ENCODE measurements at places on chromosomes 5 and 9.

GRCh38 chr5:115979201-115980041 lies 17.1 kb downstream of the LVRN start:
- DNase-seq = peak; percentile 89

DNA sequence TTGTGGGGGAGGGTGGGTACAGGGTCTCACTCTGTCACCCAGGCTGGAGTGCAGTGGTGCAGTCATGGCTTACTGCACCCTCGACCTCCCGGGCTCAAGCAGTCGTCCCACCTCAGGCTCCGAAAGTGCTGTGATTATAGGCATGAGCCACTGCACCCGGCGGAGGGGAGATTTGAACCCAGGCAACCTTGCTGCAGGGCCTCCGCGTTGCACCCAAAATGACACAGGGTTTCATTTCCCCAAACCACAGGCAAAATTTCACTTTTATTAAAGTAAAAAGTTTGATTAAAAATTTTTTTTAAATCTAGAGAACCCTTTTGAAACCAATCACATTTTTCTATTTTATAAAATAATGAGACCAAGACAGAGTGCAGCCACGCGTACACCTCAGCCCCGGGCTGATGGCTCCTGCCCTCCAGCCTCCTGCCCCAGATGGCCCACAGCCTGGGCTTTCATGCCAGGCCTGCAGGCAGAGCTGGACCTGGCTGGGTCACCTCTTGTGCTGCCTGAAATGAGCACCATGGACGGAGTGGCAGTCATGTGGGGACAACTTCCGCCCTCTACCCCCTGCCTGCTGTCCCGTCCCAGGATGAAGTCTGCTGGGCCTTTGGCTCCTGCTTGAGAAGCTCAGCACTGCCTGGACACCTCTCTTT lies 30.5 kb downstream of the USP20 start:
- DNase-seq = no peak

- DNase-seq = no peak
These were observed 47.2 kb upstream of the FABP6 start for GRCh38 chr5:160181965-160182622.

- no peak for DNase-seq
These were observed 110.5 kb downstream of the NUDT12 start for GRCh38 chr5:103452089-103452488.

GRCh38 chr9:125749951-125750626 lies 2.9 kb downstream of the PBX3 start:
- no peak for DNase-seq

- no peak for DNase-seq
These were observed 185.3 kb downstream of the AUH start for GRCh38 chr9:91176426-91176825.

GRCh38 chr9:110240198-110240597 lies 16.1 kb downstream of the TXN start:
- no peak for DNase-seq
